A549 (cell line): ENCODE measurements at places on chromosomes 12 and 14.

DNA sequence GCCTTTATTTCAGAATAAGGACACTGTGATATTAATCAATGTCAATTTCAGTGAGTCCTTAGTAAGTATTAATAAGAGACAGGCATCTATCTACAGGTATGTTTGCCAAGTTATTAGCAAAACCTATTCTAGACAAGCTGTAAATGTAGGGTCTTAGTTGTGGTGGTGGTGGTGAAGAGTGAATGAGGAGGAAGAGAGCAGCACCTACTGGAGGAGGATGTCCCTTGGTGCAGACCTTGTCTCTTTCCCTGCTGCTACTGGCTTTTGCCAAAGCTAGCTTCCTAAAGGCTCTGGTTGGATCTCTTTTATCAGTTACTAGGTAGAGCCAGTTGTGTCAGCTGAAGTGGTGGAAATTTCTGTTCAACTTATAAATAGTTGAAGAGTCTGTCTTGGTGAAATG, 304.8 kb upstream of the ATP2B1 start:
- DNase-seq: peak; percentile 31

- no peak for DNase-seq
Measured at GRCh38 chr12:63809566-63809965, 29.9 kb downstream of the RXYLT1 start.

- DNase-seq: no peak
Measured at GRCh38 chr14:67815573-67816225, 691 bp downstream of the ZFYVE26 start.

GRCh38 chr14:56081139-56081538, 37.1 kb upstream of the PELI2 start:
- no peak for DNase-seq

DNA sequence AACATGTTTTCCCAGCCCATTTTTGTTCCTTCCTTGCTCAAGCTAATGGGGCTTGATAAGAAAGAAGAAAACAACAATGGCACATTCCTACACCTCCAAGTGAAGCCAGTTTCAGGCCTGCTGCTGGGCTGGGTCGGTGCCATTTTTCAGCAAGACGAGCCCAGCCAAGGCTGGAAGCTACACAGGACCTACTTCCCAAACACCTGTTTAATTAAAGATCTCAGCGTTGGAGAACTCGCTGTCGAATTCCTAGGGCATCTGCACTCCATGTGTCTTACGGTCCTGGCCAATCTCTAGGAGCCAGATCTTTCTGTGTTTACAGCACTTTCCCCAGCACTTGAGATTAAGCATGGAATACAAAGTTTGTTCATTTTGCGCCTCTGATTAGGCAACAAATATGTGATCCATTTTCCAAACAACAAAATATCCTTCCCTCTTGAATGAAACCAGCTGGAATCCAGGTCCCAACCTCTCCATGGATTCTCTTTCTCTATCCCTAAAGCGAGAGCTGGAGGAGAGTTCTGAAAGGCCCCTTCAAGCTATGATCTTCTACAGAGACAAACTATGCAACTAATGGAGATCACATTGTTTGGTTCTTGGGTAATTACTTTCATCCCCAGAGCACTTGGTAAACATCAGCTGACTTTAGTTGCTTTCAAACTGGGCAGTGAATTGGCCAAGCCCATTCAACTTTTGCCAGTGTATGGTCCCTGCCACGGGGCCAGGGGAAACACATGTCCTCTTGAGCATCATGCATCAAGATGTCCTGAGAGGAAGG, 34.3 kb upstream of the TC2N start:
- DNase-seq: no peak

GRCh38 chr12:123987022-123987421, 14.0 kb downstream of the ZNF664 start:
- no peak for DNase-seq

DNA sequence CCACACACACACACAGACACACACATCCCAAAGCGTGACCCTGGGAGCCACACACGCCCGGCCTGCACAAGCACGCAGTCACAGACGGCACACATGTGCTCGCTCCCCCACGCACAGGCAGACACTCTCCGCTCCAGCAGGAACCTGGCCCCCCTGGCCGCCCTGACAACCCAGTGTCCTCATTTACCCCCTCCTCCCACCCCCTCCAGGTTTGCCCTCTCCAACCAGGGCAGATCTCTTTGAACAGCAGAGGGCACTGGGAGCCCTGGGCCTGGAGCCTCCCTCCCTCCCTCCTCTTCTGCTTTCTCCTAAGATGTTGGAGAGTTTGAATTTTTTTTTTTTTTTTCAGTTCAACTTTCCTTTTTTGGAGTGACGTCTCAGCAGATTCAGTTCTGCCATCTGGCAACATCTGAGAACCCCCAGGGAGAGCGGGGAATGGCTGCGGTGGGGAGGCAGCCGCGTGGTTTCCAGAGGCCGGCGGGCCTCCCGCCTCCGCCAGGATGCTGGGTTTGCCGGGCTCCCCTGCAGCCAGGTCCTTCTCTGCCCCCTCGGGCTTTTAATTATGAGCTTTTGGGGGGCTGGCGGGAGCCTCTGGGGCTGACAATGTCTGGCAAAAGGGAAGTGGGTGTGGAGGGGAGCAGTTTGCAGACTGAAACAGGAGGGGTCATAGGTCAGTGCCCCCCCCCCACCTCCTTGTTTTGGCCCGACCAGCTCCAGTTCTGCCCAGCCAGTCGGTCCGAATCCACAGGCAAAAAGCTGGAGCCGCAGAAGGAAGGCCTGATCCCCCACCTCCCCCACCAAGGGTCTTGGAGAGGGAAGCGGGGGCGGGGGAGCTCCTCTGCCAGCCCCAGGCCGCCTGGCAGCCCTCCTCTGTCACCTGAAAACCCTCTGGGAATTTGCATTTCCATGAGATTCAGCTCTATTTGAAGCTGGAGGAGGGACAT, 1.3 kb upstream of the NCOR2 start:
- DNase-seq: no peak

- no peak for DNase-seq
Measured at GRCh38 chr14:22387776-22388241, 201.2 kb downstream of the DAD1 start.

GRCh38 chr14:31990183-31990857, 86.8 kb upstream of the ARHGAP5 start:
- DNase-seq: no peak

GRCh38 chr14:91113829-91114078, at the start of gene DGLUCY:
DGLUCY (plus strand) TSS chr14:91114073; CDS start chr14:91160295, 46,222 bp downstream.
- DNase-seq: peak; percentile 68

GRCh38 chr12:60112063-60112462, 516.2 kb downstream of the SLC16A7 start:
- no peak for DNase-seq

DNA sequence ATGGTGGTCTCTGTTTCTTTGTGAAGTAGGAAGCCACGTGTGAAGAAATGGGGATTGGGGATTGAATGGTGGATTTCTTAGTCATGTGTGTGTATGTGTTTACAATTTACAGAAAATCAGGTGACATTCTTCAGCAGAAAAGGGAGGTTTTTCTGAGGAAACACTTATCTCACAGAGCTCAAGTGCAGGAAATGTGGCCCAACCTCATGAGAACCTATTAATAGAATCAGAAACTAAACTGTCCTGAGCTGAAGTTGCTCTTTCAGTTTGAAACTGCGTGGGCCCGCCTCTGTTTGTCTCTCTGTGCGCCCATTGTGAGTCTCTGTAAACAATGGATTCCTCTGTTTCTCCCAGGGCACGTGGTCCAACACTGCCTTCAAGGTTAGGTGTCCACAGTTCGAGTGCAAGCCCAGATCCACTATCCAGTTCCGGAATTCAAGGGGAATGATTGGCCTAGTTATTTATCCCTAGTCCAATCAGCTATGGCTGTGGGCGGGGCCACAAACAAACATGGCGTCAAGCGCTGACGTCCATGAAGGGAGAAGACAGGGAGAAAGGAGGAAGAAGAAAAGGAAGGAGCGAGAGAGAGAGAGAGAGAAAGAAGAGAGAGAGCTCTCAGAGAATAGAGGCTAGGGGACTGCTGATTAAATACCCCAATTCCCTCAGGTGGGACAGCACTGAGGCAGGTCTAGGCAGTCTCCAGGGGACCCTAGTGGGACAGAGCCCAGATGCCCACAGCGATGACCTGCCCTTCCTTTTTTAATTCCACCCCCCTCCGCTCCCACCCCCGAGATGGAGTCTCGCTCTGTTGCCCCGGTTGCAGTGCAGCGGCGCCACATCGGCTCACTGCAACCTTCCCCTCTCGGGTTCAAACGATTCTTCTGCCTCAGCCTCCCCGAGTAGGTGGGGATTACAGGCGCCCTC, 31.4 kb upstream of the C12orf76 start:
- peak; percentile 67 for DNase-seq

- DNase-seq: no peak
Measured at GRCh38 chr12:46886541-46887041, 60.8 kb upstream of the SLC38A4 start.

DNA sequence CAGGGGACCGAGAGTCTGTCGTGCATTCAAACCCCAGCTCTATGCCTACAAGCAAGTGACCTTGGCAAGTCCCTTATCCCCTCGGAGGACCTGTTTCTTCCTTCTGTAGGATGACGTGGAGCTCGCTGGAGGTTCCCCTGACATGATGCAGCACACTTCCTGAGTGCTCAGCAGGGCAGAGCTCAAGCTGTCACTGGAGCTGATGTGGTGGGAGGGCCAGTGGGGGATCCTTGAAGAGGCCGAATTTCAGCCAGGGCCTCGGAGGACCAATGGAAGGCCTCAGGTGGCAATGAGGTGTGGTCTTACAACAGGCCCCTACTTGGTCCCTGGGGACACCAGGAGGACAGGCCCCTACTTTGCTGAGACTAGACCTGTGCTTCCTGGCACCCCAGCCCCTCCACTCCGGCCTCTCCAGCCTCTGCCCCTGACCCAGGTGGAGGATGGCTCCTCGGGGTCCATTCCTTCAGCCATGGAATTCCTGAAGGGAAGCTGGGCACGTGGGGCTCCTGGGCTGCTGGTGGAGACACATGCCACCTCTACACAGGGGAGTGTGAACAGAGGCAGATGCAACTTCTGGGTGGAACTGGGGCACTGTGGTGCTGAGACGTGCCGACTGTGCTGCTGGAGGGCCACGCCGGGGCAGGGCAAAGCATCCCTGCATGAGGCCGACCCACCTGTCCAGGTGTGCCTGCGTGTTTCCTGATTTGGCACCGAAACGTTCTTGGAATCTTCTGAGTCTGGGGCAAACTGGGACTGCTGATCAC, 18.7 kb upstream of the KIF26A start:
- DNase-seq: no peak

- DNase-seq: peak; percentile 57
Measured at GRCh38 chr14:103056322-103057027, 874 bp downstream of the CDC42BPB start.

DNA sequence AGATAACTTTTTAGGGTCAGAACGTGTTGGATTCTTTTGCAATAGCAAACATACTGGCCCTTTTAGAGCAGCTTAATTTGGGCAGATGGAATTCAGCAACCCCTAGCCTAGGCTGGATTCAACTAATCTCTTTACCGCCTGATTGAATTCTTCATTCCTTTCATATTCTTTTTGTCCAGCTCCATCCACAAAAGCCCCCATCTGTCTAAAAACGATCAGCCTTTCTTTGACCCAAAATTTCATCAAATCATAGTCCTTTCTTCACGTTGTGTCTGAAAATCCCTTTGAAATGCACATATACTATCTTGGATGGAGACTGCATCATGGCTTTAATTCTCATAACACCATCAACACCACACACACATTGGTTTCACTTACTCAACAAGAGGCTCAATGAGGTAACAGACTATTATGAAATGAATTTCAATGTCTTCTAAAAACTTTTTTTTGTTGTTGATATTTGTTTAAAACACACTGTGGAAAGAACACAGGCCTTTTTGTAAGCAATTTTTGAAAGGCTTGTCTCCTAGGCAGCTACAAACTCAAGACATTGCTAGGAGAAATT, 128.0 kb upstream of the EEA1 start:
- DNase-seq: no peak

GRCh38 chr12:114275932-114276785, 129.8 kb downstream of the TBX5 start:
- no peak for DNase-seq

GRCh38 chr12:11958221-11959091, 112.3 kb upstream of the BCL2L14 start:
- peak; percentile 42 for DNase-seq

DNA sequence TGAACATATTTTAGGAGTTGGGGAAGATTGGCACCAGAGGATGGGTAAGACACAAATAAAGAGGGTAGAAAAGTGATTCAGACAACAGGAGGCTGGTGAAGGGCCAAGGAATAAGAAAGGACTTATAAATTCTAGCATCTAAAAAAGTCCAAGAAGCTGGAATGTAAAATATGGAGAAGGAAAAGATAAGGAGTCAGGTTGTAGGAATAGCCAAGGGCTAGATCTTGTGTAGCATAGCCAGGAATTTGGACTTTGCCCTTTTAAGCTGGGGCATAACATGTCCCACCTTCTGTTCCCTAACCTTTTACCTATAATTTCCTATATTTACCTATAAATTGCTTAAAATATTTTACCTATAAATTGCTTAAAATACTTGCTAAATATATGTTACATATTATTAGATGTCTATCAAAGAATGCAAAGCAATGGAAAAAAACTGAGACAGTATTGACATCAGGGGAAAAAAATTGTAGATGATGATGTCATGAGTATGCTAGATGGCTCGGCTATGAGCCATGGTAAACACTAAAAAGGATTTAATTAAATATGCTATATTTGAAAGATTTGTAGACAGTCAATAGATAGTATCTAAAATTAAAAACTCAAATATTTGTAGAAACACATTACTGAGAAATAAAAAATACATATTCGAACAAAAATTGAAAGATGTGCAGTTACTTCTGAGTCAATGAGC, 99.7 kb upstream of the PLEKHG7 start:
- peak; percentile 73 for DNase-seq
